ENCODE measurements at places on chromosomes 2 and 18.

DNA sequence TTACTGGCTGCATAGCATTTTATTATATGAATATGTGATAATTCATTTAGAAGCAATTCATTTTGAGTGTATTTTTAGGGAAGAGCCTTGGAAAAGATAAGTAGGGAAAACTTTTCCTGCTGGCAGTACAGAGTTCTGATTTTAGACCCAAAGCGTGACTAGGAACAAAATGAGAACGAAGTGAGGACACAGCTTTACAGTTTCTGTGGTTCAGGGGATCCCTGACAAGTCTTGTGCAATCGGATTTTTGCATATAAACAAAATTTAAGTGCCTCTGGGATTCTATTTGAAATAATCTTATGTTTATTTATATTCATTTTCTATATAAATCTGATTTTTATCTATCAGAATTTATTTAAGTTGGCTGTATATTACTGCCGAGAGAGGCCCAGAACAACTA is 389.1 kb downstream of the LRRTM1 start:
- no peak for DNase-seq

DNA sequence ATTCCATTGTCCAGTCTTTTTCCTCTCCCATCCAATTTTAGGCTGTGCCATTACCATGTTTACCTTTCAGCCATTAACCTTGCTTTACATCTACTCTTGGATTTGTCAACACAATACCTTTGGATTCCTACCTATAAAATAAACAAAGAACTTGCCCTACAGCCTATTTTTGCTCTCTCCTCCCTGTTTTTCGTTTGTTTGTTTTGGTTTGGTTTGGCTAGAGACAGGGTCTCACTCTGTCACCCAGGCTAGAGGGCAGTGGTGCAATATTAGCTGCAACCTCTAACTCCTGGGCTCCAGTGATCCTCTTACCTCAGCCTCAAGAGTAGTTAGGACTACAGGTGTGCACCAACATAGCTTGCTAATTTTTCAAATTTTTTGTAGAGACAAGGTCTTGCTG is 76.1 kb downstream of the SP100 start:
- DNase-seq: no peak

- DNase-seq: no peak
Observed at GRCh38 chr2:46074501-46074900, 222.7 kb upstream of the EPAS1 start.

- DNase-seq: no peak
Observed at GRCh38 chr2:63981702-63982103, 37.5 kb downstream of the VPS54 start.

DNA sequence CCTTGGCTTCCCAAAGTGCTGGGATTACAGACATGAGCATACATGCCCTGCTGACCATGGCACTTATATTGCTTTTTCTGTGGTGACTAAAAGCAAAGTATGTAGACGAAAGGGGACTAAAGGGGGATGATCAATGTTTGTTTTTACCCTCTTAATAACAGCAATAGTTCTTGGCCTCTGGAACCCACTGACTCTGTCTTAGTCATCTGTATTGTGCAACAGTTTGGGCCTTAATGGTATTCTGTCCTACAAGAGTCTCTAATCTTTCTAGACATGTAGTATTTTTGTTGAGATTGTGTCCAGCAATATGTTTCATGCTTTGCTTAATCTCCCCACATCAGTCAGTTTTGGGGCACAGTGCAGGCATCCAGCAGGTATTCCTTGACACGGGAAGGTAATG is 359.9 kb upstream of the FANCL start:
- no peak for DNase-seq

- DNase-seq: no peak
Observed at GRCh38 chr2:188443207-188443606, 151.5 kb downstream of the GULP1 start.

GRCh38 chr2:118185210-118186109 is 97.2 kb downstream of the INSIG2 start:
- DNase-seq: peak; percentile 81

GRCh38 chr18:53796040-53796729 is 428.3 kb downstream of the MBD2 start:
- peak; percentile 1 for DNase-seq

DNA sequence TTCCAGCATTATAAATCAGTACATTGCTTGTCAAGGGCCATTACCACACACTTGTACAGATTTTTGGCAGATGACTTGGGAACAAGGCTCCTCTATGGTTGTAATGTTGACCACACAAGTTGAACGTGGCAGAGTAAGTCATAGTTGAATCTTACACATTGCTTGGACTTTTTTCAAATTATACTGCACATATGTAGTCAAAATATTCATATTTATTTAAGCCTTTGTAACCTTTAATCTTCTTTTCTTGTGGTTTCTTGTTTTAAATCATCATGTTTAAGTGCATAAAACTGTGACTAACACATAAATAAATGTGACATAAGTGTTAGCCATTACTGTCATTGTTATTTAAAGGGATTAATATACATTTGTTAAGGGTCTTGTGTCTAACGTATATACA is 52.1 kb upstream of the EPB41L5 start:
- DNase-seq: no peak

- DNase-seq: no peak
Observed at GRCh38 chr18:47899107-47899840, 31.2 kb downstream of the SMAD2 start.

- no peak for DNase-seq
Observed at GRCh38 chr2:179336782-179337534, 72.3 kb upstream of the SESTD1 start.

GRCh38 chr2:26292646-26293045 is 47.9 kb downstream of the HADHB start:
- peak; percentile 65 for DNase-seq

DNA sequence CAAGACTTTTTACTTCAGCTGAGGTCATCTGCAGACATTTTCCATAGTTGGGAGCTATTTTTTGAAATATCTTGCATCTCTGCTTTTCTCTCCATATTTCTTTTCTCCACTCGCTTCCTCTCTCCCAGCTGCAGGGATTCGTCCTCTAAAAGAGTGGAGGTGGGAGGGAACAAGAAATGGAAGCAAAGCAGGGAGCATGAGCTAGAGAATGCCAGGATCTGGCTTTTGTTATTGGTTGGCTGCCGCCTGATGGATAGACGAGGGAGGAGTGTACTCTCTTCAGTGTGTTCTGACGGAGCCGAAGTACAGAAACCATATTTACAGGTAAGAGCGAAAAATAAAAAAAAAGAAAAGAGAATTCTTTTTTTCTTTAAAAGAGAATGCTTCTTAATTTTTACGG is at the start of gene CSRNP3:
Gene CSRNP3, plus strand, starts transcription at position 282 of the 400 bp plus-strand sequence. CDS start 125,368 bp downstream, outside the sequence.
- no peak for DNase-seq

DNA sequence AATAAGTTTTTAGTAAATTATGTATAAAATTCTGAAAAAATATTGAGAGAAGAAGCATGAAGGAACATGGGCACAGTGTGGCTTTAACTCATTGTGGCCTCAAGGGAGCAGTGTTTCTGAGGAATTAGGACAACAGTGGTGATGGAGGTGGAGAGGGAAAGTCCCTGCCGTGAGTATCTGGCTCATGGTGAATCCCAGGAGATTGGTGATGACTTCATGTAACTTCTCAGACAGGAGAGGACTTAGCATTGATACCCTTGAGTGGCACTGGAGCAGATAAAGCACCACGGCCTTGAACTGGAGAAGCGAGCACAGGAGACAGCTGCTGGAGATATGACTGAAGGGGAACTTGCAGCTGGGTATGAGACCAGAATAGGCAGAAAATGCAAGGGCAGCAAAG is 35.0 kb upstream of the LRP1B start:
- DNase-seq: peak; percentile 7

DNA sequence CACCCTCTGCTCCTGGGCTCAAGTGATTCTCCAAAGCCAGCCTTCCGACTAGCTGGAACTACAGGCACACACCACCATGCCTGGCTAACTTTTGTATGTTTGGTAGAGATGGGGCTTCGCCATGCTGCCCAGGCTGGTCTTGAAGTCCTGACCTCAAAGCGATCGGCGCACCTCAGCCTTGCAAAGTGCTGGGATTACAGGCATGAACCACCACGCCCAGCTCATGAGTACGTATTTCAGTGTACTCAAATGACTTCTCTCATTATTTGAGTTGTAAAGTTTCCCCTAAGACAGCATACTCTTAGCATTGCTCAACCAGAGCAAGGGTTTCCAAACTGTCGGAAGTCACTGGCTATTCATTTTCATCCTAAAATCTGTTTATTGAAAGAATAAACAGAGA is 40.3 kb downstream of the IMPA2 start:
- no peak for DNase-seq

DNA sequence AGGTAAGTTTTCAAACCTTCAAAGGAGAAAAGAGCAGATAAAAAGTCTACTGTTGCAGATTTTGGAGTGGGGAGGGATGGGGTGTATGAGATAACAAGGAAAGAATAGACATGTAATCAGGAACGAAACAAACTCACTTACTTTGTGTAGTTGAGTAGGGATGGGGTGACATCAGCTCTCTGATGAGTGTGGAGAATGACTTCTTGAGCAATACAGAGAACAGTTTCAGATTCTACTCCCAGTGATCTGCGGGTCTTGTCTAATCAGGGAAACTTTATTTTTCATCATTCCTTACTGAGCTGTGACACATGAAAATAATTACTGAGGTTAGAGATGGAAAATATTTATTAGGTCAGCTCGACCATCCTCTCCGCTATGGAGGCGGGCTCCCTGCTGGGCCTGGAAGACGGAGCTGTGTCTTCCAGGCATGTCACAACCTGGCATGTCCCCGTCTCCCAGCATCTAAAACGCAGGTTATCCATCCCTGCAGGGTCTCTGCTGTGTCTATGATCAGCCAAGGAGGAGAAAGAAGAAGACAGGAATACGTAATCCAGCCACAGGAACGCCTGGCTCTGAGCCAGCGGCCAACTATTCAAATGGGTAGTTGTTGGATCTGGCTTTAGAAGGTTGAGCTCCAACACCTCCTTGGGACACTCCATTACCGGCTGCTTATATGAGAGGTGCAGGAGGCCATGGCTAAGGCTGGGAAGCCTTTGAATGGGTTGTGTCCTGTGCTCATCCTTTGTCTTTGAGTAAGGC is 99.0 kb upstream of the SATB2 start:
- DNase-seq: no peak

DNA sequence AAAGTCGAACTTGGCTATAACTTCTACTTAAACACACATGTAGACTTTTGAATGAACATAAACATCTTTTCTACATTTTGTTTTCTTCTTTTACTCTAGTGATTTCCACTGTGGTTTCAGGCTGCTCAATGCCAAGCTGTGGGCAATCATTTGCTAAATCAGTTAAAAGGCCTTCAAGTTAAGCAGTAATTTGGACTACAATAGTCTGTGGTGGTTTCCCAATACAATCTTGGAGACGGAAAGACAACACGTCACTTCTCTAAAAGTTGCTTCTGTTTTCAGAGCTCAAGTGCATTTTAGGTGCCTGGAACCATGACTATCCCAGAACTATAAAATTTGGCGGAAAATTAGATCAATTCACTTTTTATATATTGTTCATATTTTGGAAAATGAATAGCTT is 69.4 kb downstream of the TXNL1 start:
- peak; percentile 75 for DNase-seq

GRCh38 chr2:18387441-18388206 is 172.8 kb downstream of the RDH14 start:
- DNase-seq: peak; percentile 82

- no peak for DNase-seq
Observed at GRCh38 chr18:22538426-22538825, 120.7 kb upstream of the CTAGE1 start.

DNA sequence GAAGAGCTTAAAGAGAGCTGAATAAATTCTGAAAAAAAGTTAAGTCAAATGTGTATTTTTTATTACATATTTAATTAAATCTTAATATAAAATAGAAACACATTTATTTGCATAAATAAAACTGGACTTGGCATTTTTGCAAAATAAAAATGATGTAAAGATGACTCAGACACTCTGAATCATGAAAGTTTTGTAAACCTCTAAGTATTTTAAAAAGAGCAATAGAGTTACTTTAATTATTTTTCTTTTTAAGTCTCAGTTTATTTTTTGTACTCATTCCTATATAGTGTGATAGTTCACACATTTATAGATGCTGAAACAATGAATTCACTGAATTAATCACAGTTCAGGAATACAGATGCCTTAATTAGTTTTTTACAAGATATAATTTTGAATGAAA is 109.9 kb upstream of the DTNA start:
- no peak for DNase-seq

DNA sequence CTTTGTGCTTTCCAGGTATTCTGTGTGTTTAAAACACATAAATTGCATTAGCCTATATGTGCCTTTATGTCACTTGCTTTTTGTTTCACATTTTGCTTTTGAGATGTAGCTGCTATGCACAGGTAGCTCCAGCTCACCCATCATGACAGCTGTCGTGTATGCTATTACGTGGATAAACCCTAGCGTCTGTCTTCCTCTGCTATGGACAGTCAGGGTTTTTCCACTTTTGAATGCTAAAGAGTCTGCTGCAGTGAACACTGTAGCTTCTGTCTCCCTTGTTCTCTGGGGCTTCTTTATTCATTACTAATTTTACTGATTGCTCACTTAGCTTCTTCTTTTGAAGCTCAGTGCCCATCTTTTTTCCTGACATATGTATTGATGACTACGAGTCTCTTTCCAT is 24.7 kb upstream of the MBP start:
- DNase-seq: no peak

DNA sequence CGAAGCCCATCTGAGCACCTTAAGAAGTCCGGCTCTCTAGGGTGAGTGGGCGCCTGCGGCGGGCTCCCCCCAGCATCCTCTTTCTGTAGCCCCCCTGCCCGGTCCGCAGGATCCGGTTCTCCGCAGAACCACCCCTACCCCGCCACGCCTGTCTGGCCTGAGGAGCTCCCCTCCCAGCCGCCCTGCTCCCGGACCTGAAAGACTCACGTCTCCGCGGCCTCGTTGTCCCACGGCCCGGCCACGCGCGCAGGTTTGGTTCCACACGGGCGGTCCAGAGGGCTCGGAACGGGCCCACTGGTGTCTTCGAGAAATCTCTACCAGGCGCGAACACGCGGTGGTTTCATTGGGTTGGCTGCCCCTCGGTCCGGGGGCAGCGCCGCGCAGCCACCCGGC is 237 bp downstream of the SLC39A6 start:
- DNase-seq: no peak

GRCh38 chr2:23548143-23548769 is 163.3 kb downstream of the KLHL29 start:
- peak; percentile 8 for DNase-seq

Data from suppressor macrophage (primary cell).